Skeletal muscle tissue (tissue), 5 donors: ENCODE measurements at places on chromosomes 7 and 10. TPM values are rescaled to one million over a fixed set of nuclear protein-coding genes. Genes with fewer than 3 reads are reported as not detected.

Gene IRF5
- 2.6 TPM for total RNA-seq

Gene CYP2C19
- not detected for total RNA-seq

Gene STEAP2
- total RNA-seq, result 2.6 TPM

Gene PIK3CG
- 5.2 TPM for total RNA-seq

Gene CACNA2D1
- 116 TPM for total RNA-seq

Gene MYOZ1
- 1,224 TPM for total RNA-seq

Gene PON1
- total RNA-seq, result not detected

Gene OTUD1
- total RNA-seq, result 13.0 TPM

Gene ZNF138
- total RNA-seq, result 5.7 TPM
